ENCODE measurements at places on chromosomes 5 and 9. TPM values are rescaled to one million over a fixed set of nuclear protein-coding genes. Genes with fewer than 3 reads are reported as not detected.

SLC6A18 gene
- not detected for total RNA-seq

DNA sequence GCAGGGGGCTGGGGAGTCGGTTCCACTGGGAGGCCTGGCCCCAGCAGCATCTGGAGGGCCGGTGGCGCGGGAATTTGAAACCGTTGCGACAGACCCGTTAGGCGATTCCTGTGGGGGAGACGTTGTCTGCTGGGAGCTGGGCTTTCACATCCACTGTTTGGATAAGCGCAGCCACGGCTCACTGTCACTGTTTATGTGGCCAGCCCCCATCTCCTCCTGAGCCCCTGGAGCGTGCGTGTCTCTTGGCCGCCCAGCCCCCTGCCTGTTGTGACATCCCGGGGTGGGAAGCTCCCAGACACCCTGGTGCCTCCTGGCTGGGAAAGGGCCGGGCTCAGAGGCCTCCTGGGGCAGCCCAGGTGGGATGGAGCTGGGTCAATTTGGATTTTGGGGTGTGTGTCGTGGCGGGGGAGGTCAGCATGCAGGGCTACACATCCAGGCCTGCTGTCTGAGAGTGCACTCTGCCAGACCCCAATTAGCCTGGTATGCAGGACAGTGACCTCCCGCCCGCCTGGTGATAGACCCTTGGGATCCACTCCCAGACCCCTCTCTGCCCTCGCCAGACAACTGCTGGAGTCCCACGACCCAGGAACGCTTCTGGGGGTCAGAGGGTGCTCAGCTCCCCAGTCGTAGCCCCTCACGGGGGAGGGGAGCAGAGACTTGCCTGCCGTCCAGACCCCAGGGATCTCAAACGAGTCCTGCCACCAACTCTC is 62.0 kb upstream of the RNU6ATAC start:
- no peak for DNase-seq

DNA sequence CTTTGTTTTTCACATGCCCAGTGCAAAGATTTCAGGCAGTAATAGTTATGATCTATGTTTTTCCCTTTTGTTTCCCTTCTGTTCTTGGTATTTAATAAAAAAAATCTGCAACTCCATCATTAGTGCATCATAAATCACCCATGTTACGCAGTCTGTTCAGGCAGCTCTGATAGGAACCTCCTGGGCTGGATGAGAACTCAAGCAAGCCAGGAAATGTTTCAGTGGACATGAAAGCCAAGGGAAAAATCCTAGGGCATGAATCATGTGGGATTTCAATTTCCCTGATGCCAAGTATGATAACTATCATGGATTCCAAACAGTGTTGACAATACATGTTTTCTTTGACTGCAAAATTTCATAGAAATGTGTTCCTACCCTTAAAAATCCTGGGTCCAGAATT is 119.7 kb upstream of the TARS1 start:
- DNase-seq: peak; percentile 87

DNA sequence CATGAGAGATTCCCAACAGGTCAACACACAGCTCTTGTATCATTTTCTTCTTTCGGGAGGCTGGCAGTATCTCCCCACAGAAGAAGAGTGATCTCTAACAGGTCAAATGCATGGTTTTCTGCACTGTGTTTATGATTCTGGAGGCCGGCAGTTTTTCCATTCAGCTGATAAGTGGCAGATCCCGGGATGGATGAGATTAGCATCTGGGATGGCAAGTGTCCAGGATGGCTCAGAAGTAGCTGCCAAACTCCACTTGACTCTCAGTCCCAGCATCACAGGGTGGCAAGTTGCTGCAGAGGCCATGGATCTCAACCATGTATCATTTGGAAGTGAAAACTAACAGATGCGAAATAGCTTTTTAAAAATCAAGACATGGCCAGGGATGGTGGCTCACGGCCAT is 97.8 kb upstream of the SLC44A1 start:
- peak; percentile 67 for DNase-seq

GLRA1 gene
- total RNA-seq: not detected

FOXE1 gene
- total RNA-seq: not detected

DNA sequence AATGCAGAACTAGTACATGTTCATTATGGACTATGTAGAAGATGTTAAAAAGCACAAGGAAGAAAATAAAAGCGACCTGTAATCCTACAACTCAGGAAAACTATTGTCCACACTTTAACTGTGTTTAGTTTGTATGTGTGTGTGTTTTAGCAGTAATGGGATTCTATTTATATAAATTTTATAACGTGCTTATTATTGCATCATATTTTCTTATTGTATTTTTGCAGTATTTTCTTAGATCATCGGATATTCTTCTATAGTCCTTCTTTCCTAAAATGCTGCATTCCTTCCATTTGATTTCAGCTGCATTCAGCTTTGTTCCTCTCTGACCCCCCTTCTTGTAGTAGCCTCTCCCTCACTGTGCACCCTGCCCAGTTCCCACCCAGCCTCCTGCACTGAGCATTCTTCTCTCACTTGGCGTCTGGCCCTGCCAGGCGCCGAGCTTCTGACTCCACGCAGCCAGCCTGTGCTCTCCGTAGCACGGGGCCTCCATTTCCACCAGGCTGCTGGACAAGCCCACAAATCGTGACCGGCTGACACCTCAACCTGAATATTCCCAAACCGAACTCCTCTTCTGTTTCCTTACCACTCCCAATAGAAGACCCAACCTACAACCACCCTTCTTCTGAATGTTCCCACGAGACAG is 39.9 kb downstream of the MVB12B start:
- peak; percentile 78 for DNase-seq

DNA sequence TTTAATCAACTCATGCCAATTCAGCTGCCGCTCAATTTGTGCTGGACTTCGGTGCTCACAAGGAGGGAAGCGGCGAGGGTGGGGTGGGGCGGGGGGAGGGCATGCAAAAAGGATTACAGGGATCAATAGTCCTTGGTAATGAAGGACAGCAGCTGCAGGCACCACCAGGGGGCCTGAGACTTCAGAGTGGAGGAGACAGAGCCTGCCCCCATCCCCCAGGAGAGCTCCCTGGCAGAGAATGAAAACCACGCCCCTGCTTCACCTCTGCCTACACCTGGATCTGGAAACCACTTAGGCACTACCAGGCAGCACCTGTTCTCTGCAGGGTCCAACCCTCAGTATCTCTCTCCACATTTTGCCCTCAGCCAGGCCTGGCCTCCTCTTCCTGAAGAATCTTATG is 155.6 kb downstream of the TRIM32 start:
- no peak for DNase-seq

DNA sequence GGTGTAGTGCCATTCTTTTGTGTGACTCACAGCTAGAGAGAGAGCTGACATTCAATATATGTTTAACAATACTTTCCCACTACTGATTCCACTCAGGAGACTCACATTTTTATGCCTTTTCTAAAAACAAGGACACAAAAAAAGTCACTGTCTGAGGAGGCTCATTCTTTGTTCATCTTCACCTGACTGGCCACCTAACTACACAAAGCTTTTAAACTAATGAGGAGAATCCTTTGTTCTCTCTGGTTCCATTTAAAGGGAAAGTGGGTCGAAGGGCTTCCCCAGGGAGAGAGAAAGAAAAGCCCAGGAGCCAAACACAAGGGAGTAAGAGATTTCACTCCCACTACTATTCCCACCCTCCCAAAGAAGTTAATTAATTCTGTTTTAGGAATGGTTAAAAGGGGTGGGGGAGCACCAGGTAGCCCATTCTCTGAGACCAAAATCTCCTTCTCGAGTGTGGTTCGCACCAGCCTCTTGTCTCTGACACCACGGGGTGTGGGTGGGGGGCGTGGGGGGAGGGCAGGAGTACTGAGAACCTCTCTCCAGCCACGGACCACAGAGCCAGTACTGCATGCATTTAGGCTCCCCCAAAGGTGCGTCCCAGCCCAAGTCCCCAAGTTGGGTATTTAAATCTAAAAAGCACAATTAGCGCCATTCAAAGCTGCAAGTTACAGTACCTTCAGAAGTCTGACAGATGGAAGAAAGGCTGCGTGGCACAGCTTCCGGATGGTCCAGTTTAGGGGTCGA is 747 bp downstream of the TRPM3 start:
- no peak for DNase-seq

GBGT1 gene
- total RNA-seq: 20.5 TPM

DNA sequence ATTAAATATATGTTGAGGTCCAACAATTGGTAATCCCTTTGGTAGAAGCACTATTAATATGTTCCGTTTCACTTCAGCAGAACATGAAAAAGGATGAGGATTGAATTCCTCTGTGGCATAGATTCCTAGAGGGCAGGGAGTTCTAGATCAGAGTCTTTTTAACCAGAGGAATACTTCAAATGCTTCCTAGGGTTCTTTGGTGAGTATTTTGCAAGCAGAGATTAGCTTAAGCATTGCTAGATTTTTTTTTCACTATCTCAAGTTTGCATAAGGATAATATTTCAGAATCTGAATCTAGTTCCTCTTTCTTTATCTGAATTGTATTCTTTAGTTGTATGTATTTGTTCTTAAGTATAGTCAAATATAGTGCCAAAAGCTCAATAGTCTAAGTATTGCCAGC is 116.6 kb upstream of the ADAMTSL1 start:
- DNase-seq: no peak

- no peak for DNase-seq
Measured at GRCh38 chr9:94685359-94685758, 41.1 kb upstream of the AOPEP start.

- no peak for DNase-seq
Measured at GRCh38 chr5:135864503-135865435, 30.3 kb downstream of the SLC25A48 start.

DNA sequence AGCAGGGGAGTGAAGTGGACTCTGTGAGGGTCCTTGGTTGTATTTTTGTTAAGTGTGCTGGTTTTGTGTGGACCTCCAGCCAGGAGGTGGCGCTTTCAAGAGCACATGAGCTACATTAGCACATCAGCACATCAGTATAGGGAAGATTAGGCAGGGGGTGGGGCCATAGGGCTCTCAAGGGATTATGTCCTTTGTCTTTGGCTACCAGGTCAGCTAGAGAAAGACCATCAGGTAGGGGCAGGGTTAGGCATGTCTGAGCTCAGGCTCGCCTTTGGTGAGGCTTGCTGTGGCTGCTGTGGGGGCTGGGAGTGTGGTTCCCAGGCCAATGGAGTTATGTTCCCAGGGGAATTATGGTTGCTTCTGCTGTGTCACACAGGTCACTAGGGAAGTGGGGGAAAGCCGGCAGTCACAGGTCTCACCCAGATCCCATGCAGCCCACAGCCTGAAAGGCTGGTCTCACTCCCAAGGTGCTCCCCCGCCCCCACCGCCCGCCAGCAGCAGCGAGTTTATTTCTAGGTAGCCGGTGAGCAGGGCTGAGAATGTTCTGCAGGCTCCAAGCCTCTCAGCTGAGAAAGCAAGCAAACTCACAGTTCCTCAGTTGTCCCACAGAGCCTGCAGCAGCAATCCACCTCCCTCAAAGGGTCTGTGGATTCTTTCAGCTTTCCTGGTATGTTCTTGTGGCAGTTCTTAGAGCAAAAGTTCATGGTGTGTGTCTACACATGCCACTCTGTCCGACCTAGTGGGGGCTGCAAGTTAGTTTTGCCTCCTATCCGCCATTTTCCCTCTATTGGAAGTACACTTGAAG is 13.7 kb downstream of the OR1J1 start:
- DNase-seq: no peak

DNA sequence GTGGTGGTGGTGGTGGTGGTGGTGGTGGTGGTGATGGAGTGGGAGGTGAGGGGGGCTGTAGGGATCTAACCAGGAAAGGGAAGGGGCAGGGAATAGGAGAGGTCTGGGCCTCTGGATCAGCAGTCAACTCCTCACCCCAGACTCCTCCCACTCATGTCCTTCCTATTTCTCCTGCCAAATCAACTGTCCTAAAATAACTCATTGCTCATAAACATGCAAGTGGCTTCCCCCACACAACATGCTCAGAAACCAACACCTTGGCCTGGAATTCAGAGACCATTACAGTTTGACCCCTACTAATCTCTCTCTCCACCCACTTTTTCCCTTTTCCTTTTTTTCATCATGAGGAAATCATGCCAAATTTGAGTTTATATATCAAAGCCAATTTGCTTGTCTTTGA is 8.4 kb upstream of the FSD1L start:
- no peak for DNase-seq

DNA sequence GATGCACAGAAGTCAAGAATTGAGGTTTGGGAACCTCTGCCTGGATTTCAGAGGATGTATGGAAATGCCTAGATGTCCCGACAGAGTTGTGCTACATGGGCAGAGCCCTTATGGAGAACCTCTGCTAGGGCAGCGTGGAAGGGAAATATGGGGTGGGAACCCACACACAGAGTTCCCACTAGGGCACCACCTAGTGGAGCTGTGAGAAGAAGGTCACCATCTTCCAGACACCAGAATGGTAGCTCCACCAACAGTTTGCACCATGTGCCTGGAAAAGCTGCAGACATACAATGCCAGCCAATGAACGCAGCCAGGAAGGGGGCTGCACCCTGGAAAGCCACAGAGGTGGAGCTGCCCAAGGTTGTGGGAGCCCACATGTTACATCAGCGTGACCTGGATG is 104.5 kb downstream of the STK32A start:
- no peak for DNase-seq

- DNase-seq: peak; percentile 59
Measured at GRCh38 chr9:134983074-134983473, 65.4 kb upstream of the FCN1 start.

DNA sequence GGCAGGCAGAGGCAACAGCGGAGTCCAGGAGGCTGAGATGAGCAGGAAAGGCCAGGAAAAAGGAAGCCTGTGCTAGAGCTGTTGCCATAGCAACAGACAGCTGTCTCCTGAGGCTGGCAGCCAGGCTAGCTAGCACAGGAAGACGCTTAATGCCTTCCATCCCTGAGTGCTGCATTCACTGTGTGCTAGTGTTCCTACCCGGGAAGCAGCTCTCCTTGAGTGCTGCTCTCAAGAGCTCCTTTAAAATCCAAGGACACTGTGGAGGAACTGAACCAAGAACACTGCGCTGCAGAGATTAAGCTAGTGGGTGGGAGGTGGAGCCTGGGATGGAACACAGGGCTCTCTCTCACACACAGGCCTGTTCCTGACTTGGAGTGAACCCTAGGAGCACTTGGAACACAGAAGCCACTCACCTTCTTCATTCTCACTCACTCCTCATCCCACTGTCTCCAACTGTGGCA is 53.5 kb upstream of the IL7R start:
- peak; percentile 66 for DNase-seq

- no peak for DNase-seq
Measured at GRCh38 chr5:22541037-22541436, 312.1 kb downstream of the CDH12 start.

FAM200C gene
- total RNA-seq: 12.3 TPM

GRCh38 chr9:123000371-123001068 is 32.9 kb upstream of the GPR21 start:
- DNase-seq: no peak

CYLC2 gene
- total RNA-seq: not detected

DNA sequence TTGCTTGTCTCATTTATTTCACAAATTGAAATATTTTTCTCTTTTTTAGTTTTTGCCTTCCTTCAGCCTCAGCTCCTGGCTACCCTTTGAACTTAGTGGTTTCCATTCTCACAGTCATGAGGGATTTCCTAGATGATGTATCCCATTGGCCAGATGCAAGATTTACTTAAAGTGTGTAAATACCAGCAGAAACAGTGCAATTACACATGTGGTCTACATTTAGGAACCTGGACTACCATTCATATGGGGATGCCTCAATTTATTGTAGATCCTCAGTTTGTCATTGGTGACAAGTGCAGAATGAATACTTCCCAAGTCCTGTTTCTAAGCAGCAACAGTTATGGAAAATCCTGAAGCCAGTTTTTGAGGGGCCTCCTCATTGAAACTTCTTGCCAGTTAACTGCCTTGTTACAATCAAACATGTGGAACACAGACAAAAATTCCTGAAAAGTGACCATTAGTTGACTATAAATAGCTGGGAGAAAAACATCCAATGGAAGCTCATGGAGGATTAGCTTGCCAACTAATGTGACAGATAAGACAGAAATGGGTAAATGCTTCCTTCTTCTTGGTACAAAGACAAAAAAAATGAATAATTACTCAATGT is 113.6 kb upstream of the FER start:
- no peak for DNase-seq
